ENCODE measurements at places on chromosomes 13 and 19. TPM values are rescaled to one million over a fixed set of nuclear protein-coding genes. Genes with fewer than 3 reads are reported as not detected.

The PINLYP gene
- total RNA-seq, result 5.8 TPM

The PTPRS gene
- total RNA-seq, result 58.2 TPM

The ICAM5 gene
- 0.38 TPM for total RNA-seq

The PRR19 gene
- total RNA-seq, result 0.92 TPM

The LRP3 gene
- total RNA-seq, result 54.8 TPM

The AP1M2 gene
- 73.7 TPM for total RNA-seq

The FGF21 gene
- total RNA-seq, result 0.13 TPM

The STARD13 gene
- total RNA-seq, result 9.8 TPM

The KLK14 gene
- not detected for total RNA-seq

The ZNF625 gene
- total RNA-seq, result 5.5 TPM

The FXYD3 gene
- total RNA-seq, result 0.50 TPM
